ENCODE measurements at places on chromosomes 4 and X. TPM values are rescaled to one million over a fixed set of nuclear protein-coding genes. Genes with fewer than 3 reads are reported as not detected.

SLC35A2 gene
- 18.9 TPM for polyA plus RNA-seq

ARMCX6 gene
- 35.1 TPM for polyA plus RNA-seq

SSX4 gene
- polyA plus RNA-seq, result not detected

NSG1 gene
- polyA plus RNA-seq, result 10.5 TPM

NAA11 gene
- not detected for polyA plus RNA-seq

DNA sequence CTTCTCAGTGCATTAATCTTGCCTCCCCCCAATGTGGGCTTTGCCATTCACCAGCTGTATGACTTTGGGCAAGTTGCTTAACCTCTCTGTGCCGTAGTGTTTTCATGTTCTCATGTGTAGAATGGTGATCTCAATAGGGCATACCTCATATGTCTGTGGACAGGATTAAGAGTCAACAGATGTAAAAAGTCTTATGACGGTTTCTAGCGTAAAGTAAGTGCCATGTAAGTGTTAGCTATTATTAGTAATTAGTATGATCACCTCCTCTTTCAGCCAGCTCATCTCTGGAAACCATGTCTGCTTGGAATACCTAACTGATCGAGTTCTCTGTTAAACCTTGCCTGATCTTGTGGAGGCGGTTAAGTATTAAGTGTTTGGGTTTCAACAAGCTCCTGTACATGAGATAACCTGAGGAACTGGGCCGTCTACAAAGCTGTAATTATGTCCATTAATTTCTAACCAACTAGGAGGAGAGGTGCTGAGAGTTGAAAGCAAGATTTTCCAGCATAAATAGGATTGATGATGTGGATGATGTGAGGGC, 66.3 kb downstream of the TSC22D3 start:
- no peak for DNase-seq

- no peak for DNase-seq
Measured at GRCh38 chr4:8547912-8548730, 32.1 kb upstream of the GPR78 start.

DNA sequence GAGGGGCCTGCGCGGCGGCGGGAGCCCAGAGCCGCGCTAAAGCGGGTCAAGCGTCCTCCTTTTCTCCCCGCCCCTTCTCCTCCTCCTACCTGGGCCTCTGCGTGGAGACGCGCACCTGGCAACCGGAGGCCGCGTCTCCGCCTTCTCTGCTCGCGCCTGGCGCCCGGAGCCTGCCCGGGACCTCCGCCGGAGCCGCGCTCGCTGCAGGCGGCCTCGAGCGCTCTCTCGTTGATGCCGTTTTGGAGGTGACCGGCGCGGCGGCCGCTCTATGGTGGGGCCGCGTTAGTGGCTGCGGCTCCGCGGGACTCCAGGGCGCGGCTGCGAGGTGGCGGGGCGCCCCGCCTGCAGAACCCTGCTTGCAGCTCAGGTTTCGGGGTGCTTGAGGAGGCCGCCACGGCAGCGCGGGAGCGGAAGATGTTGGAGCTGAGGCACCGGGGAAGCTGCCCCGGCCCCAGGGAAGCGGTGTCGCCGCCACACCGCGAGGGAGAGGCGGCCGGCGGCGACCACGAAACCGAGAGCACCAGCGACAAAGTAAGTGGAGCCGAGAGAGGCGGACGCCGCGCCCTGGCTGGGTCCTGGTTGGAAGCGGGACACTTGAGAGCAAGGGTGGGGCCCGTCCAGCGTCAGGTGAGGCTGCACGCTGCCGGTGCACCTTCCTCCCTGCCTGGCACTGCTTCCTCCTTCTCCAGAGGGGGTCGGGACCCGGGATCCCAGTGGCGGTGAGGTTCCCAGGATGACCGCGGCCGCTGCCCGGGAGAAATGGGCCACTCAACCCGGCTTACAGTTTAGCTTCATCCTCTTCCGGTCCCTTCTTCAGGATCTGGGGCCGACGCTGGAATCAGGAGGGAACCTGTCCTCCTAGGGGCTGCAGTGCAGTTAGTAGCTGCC, at the start of gene CDS1:
CDS1 (plus strand) TSS at position 140 of the 888 bp plus-strand sequence; CDS start at position 415, 275 bp downstream.
- DNase-seq, result no peak

DNA sequence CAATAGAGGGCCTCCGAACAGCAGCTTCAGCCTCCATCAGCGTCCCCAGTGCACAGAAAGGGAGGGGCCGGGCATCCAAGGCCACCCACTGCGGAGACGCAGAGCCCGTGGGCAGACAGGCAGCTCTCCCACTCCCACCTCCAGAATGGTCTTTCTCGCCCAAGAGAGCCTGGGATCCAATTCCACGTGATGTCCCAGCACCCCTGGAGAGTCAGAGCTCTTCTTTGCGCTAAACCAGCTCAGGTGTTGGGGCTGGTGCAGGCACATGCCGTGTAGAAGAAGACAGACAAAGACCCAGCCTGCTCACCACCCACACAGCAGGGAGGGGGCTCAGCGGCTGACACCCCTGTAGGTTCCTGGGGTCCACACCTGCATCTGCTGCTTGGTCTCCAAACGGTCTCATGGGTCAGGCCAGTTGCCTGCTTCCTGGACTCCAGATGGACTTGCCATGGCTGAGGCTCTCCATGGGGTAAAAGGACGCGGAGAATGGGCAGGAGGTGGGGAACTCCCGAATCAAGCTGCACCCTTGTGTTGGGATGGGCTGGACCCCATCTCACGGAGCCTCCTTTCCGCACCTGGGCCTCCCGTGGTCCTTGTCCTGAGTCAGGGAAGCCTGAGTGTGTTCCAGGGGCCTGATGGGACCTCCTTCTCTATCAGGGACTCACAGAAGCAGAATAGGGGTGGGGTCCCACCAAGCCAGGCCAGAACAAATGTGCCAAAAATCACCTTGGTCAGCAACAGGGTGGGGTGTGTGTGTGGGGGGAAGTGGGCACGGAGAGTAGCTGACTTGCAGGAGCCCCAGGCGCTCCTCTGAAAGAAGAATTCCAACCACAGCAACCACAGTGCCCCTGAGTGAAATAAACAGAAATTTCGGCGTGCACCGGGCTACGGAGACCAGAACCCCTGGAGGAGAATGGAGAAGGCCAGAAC, 11.6 kb upstream of the ASMTL start:
- DNase-seq, result no peak

DNA sequence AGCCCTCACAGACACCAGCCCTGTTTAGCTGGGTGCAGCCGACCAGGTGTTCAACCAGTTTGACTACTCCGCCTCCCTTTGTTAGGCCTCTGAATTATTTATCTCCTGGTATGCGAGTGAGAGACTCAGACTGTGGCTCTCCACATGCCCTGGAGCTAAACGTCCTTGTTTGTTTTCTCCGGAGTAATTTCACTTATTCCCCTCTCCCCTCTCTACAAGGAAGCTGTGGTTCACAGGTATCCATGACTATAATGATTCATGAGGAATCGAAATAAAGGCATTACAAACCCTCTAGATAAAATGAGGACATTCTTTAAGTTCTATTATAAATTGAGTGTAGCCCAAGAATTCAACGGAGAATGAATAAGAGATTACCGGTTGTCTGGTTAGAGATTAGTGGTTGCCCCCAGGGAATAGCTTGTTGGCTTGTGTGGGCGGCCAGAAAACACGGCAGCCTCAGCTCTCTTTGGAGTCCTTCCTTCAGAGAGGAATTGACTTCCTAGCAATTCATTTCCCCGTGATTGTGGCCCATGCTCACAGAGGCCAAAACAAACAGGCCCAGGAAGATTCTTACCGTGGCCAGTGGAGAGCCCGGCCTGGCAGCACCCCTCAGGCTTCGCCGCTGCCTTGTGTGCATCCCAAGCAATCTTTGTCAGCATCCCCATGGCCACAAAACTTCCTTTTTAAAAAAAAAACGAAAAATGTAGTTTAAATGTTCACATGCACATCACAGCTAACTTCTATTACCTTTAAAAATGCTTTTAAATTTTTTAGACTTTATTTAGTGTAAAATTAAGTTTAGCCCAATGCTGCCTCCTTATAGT, 60.2 kb upstream of the CBR4 start:
- peak; percentile 85 for DNase-seq

GRCh38 chr4:69697536-69698242, 44.6 kb upstream of the UGT2A1 start:
- no peak for DNase-seq

DNA sequence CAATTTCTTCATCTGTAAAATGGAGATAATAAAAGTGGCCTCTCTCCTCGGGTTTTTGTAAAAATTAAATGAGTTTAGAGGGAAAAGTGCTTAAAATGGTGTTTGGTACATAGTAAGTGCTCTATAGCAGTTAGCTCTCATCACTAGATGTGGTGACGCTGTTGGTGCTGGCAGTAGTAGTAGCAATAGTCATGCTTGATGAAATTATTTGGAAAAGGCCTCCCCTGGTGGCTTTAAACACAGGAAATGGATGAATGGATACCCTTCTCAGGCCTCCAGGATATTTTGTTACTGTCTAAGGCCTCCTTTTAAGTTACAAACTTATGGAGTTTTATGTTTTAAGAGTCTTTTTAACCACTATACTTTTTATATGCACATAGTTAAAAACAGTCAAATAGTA, 142.9 kb downstream of the CBR4 start:
- DNase-seq, result no peak

DNA sequence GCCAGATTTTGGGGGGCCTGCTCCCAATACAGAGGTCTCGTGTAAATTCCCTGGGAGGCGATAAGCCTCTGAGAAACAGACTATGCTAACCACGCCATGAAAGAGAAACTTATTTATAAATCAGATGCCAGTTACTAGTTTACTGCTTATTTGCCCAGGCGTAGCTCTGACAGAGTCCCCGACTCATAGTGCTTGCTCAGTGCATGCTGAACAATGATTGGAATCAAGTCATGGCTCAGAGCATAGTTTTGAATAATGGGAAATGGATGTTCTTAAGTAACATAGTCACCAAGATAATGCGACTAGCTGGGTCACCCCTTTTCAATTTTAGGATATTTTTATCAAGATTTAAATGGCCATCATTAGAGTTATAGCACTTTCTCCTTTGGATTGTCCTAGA, 39.9 kb downstream of the HTT start:
- DNase-seq, result no peak

DNA sequence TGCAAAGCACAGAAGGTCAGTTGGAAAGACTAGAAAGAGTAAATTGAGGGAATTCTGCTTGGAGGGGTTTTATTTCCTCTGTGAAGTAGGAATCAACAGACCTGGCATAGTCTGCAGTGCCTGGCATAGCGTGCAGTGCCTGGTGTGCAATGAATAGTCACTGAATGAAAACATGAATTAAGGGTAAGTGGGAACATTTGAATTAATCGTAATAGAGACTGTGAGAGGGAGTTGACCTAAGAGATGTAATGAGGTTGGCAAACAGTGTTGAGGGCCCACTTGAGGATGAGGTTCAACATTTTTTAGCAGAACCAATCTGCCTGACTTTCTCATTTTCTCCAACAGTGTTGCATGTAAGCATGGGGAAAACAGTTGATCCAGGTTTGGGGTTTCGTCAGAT, 377.2 kb upstream of the FTHL17 start:
- no peak for DNase-seq

- no peak for DNase-seq
Measured at GRCh38 chr4:2432991-2433530, 14.3 kb downstream of the CFAP99 start.

DNA sequence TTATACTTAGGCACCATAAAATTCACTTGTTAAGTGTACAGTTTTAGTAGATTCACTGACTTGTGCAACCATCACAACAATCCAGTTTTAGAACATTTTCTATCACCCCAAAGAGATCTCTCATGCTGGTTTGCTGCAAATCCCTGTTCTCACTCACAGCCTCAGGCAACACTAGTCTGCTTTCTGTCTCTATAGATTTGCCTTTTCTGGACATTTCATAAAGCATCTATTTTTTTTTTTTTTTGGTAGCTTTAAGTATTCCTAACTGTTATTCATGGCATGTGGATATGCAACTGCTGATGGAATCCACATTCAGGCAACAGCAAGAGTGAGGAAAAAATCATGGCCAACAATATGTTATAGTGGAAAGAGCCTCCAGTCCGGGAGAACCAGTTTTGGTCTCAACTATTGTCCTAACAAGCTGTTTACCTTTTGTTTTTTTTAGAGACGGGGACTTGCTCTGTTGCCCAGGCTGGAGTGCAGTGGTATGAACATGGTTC, 27.0 kb upstream of the TMEM150C start:
- DNase-seq, result no peak

DNA sequence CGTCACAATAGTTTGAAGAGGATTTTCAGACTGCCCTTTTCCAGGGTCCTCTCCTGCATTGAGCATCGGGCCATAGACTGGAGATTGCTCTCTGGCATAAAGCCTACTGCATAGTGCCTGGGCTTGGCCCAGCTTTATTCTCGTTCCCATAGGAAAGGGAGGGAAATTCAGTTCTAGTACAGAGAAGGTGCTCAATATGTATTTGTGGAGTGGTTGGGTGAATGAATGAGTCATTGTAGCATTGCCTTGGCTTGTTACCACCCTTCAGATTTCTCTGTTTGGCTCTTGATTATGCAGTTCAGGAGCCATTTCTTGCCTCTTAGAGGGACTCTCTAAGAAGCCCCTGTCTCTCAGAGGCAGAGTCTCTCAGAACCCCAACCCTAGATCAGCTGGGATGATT, 2.6 kb downstream of the TMEM35A start:
- no peak for DNase-seq

GRCh38 chr4:136319789-136320464, 1212.4 kb downstream of the PCDH18 start:
- DNase-seq, result no peak

GRCh38 chrX:56029188-56029587, 203.0 kb upstream of the KLF8 start:
- no peak for DNase-seq

DNA sequence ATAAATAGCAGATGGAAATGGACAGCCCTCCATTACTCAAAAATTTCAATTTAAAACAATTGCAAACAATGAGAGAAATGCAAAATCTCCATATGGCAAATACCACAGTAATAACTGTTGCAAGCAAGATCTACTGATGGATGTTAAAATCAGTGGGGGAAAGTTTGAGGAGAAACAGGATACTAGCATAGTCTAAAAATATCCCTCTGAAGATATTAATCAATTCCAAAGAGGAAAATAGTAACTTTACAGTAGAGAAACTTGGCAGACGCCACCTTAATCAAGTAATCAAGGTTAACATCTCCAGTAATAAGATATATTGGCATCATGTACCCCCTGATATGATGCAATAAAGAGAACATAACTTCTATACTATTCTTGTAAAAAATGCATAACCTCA, 344.8 kb downstream of the ZNF674 start:
- DNase-seq, result no peak

DNA sequence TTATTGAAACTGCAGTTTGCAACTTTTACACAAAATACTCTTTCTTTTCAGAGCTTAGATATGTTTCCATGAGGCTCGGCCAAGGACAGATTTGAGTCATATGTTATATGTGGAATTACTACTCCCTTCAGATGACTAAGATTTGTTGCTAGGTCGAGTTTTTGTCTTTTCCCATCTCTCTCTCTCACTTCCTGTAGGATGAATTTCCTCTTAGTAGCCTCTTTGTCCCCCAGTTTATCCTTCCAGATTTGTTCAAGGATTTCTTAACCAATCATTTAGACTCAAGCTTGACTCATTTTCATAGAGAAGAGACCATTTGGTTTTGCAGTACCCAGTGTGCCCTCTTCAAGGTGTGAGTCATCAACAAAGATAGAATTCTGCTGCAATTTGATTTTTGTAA, 209.2 kb downstream of the GLUD2 start:
- no peak for DNase-seq

- no peak for DNase-seq
Measured at GRCh38 chr4:14233126-14233525, 605.6 kb upstream of the BOD1L1 start.
